NCI-H1105 treated with DMSO at 0.1 percent for 48 hours (cell line): ENCODE measurements at places on chromosomes 6 and 20.

DNA sequence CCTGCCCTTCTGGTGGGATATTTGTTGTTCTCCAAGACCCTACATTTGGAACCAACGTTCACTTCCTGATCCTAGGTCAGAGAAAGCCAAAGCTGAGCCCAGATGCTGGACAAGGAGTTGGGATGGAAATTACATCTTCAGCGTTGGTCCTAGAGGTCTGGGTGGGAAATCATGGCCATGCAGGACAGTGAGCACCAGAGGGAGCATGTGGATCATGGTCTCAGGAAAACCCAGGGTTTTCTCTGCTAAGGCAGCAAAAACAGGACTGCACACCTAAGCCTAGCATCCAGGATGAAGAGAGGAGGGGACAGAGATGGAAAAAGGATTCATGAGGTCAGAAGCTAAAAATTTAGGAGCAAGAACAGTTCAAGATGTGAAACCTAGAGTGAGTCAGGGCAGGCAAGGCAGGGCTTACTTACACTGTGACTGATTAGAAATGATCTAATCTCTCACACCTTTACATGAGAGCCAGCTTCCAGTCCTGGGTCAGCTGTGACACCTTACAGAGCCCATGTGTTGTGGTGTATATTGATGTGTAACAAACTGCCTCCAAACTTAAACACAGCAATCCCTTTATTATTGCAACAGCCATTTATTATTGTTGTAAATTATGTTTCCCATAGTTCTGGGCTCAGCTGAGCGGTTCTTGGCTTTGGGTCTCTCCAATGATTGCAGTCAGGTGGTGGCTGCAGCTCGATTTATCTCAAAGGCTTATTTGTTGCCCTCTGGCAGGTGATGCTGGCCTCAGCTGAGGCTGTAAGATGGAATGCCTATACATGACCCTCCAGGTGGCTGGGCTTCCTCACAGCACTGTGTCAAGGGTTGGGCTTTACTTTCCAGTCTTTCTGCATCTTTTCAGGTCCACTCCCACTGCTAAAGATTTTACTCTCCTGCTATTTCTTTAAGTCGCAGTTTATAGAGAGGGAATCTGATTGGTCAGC is 6.5 kb downstream of the C20orf202 start:
- no peak for DNase-seq

DNA sequence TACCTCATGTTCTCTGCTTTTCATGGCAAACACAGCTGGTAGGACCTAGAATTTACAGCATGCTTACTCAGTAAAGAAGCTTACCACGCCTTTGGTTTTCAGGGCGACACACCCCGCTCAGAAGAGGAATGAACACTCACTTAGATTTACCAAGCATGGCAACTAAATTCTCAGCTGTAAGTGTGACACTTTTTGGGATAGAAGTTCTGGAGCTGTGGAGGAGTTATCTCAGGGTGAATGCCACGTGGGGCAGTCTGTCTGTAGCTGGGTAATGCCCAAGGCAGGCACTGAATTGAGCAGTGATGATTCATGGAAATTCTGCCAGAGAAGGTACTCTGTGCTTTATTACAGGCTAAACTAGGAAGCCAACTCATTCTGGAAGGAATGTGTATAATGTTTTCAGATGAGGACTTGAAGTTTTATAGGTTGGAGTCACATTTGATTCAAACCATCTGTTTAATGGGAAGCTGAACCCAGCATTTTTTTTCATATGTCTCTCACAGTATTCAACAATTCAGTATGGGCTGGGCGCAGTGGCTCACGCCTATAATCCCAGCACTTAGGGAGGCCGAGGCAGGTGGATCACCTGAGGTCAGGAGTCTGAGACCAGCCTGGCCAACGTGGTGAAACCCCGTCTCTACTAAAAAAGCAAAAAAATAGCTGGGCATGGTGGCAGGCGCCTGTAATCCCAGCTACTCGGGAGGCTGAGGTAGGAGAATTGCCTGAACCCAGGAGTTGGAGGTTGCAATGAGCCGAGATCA is 3.5 kb upstream of the PRIM2 start:
- DNase-seq, result no peak

DNA sequence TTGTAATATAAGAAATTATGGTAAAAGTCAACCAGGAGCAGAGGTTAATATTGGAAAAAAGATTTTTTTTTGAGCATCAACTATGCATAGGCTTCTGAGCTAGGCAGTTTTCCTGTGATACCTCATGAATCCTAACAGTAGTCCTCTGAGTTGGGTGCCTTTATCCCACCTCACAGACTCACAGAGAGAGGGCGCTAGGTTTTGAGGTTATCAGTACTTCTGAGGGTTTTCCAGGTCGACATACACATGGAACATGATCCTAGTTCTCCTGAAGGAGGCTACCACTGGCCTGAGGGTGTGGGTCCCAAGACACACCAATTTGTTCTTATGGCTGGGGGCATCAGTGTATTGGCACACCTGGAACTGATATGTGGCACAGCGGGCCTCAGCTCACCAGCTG is 358.8 kb upstream of the JAG1 start:
- DNase-seq, result no peak

DNA sequence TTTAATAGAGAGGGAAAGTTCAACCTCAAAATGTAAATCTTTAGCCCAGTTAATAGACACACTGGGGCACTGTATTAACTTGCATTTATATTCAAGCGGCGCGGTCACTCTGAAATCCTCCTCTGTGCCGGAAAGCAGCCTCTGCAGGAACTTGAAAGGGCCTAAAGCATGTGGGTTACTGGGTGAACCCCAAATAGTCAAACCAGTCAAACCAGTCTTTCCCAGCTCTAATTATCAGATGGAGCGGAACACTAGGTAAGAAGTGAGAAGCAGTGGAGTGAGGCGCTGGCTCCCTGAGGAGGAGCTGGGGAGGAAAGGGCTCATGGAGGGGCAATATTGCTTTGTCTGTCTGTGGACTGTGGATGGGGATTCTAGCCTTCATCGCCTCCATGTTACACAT is 531.3 kb downstream of the QKI start:
- no peak for DNase-seq

- DNase-seq, result no peak
Observed at GRCh38 chr6:143880412-143880811, 16.1 kb downstream of the ZC2HC1B start.

- DNase-seq, result peak; percentile 41
Observed at GRCh38 chr20:3786126-3786484, 435 bp downstream of the CENPB start.

DNA sequence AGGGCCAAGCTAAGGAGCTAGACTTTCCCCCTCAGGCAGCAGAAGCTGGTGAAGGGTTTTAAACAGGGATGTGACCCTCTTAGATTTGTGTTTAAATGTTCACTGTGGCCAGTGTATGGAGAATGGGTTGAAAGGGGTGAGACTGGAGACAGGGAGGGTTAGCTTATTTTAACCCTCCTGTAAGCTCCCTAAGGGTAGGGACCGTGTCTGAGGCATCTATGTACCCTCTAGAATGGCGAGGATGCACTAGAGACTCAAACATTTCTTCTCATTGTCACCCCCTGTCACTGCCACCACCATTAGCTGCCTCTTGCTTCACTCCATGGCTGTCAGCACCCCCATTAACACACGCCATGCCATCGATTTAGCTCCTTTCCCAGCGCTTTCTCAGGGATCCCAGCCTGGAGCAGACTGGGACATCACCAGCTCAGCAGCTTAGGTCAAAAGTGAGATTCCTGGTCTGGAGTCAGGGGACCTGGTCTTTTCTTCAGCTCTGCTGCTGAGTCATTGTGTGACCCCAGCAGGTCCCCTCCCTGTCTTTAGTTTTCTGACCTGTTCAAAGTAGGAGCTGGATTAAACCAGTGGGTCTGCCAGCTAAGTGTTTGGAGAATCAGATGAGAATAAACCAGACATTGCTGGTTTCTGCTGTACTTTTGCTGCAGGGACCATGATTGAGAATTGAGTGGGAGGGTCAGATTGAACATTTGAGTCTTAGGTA is 1.1 kb upstream of the SLC22A7 start:
- no peak for DNase-seq

DNA sequence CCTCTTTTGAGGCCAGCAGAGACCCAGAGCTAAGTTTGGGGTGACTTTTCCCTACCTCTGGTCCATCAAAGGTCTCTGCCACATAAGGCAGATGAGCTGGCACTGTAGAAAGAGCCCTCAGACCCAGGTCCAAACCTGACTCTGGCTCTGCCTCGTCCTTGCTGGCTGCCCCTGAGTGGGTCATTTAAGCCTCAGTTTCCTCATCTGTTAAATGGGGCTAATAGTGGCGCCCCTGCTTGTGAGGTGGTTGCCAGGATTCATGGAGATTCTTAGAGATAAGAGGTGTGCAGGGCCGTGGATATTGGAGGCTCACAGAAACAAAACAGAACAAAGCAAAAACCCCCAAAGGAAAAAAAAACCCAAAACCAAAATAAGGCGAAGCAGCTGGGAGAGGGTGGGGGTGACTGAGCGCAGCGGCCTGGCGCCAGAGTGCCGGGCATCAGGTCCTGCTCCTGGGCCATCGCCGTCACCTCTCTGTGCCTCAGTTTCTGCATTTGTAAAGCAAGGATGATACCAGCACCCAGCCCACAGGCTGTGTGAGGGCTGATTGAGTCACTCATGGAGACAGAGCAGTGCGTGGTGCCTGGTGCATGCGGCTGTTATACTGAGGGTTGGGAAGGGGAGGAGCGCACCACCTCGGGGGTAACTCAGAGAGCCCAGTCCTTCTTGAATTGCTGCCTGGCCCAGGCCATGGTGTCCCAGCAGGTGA is 133.8 kb upstream of the PTPN1 start:
- DNase-seq, result no peak

- peak; percentile 63 for DNase-seq
Observed at GRCh38 chr6:144149894-144150709, at the start of gene STX11. STX11 (plus strand) TSS chr6:144150517; CDS start chr6:144186628, 36,111 bp downstream.

DNA sequence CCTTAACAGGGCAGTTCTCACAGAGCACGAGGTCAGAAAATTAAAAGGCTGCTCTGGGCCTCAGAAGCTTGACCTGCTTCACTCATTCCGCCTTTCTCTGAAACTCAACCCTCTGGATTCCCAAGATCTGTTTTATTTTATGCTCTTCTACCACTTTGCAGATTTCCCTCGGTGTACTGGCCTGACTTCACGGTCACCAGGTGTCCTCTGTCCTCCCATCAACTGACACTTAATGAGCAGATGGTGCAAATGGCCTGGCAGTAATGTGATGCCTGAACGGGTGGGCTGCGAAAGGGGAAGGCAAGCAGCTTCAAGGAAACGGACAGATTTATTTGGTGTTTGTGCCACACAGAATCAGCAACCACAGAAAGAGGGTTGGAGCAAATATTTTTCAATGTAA is 169.7 kb upstream of the TFAP2D start:
- DNase-seq, result no peak

DNA sequence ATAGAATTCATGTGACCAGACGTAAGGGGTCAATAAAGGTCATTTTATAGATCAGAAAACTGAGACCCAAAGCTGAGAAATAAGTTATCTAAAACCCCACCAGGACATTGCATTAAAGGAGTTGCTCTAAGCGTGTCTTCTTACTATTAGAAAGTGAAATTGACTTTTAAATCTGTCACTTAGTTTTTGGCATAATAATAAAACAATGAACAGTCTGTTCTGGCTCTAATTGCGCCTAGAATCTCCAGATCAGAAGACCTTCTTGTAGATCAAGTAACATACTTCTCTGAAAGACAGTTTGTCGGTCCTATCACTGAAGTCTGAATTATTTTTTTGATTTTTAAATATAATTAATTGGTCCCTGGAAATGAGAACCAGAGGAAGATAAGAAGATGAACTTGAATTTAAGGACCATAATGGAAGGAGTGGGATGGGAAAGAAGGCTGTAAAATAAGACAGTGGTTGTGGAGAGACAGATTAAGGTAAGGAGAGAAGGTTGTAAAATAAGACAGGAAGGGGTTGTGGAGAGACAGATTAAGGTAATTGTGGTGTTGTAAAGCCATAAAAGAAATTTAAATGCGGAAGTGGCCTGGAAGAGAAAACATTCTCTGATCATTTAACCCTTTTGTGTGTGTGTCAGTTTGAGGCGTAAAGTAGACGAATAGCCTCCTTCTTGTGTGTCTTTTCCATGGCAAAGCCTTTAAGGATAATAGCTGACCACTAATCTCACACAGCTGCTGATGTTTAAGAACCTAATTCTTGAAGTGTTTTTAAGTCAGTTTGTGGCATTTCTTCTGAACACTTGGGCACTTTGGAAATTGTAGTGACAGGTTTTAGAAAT is 20.1 kb downstream of the TOP1 start:
- DNase-seq, result no peak

DNA sequence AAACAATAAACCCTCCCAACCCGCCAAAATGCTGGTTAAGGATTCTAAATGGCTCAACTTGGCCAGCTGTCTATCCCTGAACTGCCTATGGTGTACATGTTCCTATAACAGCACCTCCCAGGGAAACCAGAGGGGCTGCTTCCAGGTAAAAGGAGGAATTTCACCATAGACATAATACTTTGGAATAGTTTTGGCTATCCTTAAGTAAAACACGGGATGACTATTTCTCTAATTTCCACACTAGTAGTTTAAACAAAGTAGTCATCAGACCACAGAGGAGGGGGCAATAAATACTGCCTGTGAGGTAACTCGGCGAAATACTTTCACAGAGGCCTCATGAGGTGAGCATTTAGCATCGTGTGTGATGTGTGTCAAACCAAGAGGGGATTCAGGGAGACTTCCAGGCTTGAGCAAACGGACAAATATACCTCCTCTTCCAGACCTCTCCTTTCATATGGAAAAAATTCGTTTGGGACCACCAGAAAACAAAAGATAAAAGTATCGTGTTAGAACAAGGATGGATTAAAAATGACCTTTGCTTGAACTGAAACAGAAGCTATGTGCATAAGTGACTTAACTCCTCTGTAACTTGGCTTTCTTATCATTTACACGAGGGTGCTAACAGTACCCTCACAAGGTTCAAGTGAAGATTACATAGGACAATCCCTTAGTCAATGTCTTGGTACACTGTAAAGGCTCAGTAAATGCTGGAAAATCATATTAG is 1.0 kb upstream of the XRN2 start:
- no peak for DNase-seq

DNA sequence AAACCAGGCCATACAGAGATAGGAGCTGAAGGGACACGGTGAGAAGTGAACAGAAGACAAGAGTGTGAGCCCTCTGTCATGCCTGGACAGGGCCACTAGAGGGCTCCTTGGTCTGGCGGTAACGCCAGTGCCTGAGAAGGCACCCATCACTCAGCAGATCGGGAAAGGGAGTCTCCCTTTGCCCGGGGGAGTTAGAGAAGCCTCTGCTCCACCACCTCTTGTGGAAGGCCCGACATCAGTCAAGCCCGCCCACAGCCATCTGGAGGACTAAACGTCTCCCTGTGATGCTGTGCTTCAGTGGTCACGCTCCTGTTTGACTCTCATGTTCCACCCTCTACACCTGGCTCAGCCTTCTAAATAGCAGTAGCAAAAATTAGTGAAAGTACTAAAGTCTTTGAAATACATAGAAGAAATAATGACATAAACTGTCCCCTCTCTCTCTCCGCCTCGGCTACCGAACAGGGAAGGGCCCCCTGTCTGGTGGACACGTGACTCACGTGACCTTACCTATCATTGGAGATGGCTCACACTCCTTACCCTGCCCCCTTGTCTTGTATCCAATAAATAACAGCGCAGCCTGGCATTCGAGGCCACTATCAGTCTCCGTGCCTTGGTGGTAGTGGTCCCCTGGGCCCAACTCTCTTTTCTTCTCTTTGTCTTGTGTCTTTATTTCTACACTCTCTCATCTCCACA is 66.7 kb downstream of the RPP21 start:
- peak; percentile 34 for DNase-seq
